ENCODE measurements at places on chromosomes 3 and 15.

DNA sequence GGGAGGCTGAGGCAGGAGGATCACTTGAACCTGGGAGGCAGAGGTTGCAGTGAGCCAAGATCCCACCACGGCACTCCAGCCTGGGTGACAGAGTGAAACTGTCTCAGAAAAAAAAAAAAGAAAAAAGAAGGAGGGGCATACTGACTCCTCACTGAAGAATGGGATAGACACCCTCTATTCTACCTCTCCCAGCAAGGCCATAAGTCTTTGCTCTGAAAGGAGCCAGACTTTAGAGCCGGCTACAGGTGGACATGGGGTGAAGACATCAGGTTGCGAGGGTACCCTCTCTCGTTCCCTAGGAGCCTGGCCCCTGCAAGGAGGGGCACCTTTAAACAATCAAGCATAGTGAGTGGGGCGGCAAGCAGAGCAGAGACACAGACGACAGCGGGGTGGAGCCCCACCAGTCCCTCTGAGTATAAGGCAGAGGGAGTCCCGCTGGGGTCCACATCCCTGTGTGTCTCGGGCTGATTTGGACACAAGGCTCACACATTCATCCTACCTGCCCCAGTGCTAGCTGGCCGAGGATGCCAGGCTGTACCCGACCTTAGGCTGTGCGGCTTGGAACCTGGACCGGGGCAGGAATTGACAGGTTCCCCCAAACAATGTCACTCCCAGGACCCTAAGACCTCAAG, 1.1 kb downstream of the GRAMD2A start:
- DNase-seq: no peak

GRCh38 chr3:28502397-28502937, 153.8 kb upstream of the AZI2 start:
- peak; percentile 5 for DNase-seq

DNA sequence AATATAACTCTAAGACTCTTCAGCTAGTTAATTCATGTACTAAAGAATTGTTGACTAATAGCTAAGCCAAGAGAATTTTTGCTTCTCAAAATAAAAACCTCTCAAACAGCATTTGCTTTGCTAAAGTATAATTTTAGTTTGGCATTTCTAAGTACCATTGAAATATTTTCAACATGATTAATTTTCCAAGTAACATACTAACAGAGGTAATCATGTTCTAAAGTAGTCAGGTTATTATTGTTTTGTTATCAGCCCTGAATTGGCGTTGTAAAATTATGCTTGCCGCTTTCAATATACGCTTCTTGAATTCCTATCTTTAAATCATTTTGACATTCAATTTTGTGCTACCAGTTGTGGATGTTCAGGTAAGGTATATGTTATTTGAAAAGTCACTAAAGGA, 134.3 kb downstream of the CNTN6 start:
- no peak for DNase-seq

GRCh38 chr15:45543051-45543450, 20.5 kb upstream of the SLC30A4 start:
- DNase-seq: no peak

DNA sequence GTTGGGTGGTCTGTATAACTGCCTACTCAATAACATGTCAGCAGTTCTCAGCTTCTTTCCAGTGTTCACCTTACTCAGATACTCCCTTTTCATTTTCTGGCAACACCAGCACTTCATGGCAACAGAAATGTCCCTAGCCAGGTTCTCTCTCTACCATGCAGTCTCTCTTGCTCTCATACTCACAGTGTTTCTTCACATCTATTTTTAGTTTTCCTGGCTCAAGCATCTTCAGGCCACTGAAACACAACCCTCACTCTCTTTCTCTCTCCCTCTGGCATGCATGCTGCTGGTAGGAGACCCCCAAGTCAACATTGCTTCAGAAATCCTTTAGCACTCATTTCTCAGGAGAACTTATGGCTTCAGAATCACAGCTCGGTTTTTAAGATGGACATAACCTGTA, at the start of gene CAPN3:
Gene CAPN3, plus strand, starts transcription at position 253 of the 400 bp plus-strand sequence. CDS start 305 bp downstream, outside the sequence.
- DNase-seq: no peak

GRCh38 chr3:22045882-22046281, 294.9 kb upstream of the ZNF385D start:
- DNase-seq: no peak

DNA sequence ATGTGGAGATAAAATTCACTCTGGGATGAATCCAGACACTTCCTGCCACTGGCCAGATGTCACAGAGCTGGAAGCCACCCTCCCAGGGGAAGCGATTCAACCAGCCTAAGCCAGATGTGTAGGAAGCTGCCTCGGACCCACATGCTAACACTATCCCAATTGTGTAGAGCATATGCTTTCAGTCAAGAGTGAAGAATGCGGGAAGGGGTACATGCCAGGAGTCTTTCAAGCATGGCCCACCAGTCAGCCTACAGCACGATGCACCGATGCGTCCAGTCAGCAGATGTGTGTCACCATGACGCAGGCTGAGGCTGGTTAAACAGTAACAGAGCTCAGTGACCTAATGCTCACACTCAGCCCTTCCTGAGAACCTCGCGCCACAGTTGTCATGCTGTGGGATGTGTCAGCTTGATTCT, 38.8 kb upstream of the BNC1 start:
- peak; percentile 29 for DNase-seq

- no peak for DNase-seq
Measured at GRCh38 chr3:144948711-144949110, 977.1 kb downstream of the DIPK2A start.

GRCh38 chr3:31918179-31919150, 62.6 kb downstream of the OSBPL10 start:
- DNase-seq: no peak

DNA sequence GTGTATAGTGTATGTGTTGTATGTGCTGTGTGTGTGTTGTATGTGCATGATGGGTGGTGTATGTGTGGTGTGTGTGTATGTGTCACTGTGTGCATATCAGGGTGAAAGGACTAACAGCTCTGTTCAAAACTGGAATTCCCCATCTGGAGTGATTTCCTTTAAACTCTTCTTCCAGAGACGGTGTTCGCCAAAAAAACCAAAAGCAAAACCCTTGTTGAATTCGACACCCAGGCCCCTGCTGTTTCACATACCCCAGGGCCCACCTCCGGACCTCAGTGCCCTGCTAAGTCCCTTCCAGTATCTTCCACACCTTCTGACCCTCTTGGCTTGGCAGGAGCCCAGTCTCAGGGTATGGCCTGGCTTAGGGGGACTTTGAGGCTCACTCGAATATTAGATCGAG, 44.9 kb upstream of the SEC13 start:
- DNase-seq: no peak

- DNase-seq: no peak
Measured at GRCh38 chr15:62021991-62022600, 38.2 kb downstream of the VPS13C start.

DNA sequence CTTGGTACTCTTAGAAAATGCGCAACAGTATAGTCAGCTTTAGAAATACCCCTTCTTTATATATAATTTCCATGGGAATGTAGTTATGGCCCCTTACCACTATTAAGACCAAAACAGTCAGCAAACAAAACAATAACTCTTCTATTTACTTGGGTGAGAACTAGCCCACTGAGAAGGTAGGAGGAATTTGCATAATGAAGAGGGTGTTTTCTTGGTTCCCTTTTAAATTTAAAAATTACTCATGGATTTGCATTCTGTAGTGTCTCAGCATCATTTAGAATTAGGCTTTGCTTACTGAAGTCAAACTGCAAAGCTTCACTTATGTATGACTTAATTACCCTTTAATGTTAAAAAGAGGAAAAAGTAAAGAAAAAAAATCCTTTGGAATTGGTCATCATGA, 350.8 kb downstream of the PTPRG start:
- no peak for DNase-seq

- no peak for DNase-seq
Measured at GRCh38 chr3:72012363-72012762, 227.4 kb upstream of the PROK2 start.

- DNase-seq: no peak
Measured at GRCh38 chr3:32945136-32945535, 6.3 kb upstream of the CCR4 start.

GRCh38 chr3:71949442-71949841, 164.5 kb upstream of the PROK2 start:
- peak; percentile 45 for DNase-seq

DNA sequence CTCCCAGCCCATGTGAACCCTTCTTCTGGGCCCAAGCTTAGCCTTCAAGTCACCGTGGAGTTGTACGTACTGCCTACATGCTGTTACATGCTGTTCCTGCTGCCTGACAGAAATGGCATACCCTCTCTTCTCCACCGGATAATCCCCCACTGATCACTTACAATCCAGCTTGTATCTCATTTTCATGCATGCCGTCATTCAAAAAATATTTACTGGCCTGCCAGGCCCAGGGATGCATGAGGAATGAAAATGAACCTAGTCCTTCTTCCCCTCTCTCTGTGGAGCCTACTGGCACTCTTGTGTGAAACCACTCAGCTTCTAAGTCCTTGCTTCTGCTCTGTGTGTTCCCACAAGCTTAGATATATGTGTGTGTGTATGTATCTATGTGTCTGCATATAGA, 60.6 kb downstream of the WNT5A start:
- DNase-seq: no peak

GRCh38 chr15:73629798-73630429, 3.3 kb downstream of the NPTN start:
- no peak for DNase-seq

DNA sequence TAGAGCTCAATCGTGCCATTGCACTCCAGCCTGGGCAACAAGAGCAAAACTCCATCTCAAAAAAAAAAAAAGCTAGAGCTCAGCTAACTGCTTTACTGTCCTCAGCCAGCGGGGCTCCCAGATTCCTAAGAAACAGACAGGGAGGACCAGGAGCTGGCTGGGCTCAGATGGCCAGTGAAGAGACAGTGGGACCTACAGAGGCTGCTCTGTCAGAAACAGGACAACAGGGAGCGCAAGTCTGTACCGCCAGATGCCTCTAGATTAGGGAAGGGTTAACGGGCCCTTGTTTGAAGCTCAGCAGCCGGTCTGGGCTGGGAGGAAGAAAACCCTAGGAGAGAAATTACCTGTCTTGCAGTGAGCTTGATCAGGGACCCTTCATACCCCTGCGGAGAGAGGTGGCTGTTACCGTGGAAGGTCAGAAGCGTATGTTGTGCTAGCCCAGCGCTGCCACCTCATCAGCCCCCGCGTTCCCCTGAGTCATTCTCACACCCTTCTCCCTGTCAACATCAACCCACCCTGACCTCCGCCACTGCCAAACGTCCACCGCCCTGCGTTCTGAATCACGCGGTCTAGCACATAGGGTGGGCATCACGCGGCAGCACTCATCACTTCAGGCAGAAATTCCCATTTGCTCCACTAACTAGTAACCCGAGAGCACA, 25.3 kb downstream of the RBPMS2 start:
- no peak for DNase-seq

GRCh38 chr3:17738921-17739320, 3.5 kb downstream of the TBC1D5 start:
- DNase-seq: no peak

DNA sequence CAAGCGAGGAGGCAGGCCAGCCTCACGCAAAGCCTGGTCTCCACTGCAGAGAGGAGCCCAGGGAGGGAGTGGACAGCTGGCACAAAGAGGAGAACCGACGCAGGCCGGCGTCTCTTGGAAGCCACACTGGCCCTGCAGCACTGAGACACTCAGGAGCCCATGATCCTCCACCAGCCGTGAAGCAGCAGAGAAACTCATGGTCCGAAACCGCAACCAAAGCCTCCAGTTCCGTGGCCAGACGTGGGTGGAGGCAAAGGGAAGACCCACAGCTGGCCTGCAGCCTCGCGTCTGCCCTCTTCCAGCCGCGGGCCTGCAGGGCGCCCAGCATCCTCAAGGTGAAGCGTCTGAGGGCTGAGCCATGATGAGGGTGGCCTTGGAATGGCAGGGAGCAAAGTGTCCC, 62.2 kb upstream of the SEC61A1 start:
- no peak for DNase-seq

GRCh38 chr15:52518487-52519371, 10.0 kb downstream of the MYO5A start:
- DNase-seq: no peak

DNA sequence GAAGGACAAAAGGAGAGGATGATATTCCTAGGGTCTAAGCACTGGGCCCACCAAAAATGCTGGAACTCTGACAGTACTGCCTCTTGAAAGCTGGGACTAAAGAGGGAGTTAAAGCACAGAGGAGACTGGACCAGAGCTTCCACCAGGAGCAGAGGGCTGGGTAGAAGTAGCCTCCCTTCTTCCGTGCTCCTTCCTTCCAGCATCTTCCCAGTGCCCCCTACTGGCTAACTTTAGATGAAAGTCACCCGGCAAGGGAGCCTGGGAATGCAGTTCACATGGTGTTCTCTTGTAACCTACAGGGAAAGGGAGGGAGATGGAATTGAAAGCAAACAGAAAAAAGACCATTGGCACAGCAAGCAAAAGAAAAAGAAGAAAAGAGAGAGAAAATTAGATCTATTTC, 106.1 kb upstream of the COL8A1 start:
- DNase-seq: peak; percentile 86

GRCh38 chr3:153069598-153070510, 92.2 kb upstream of the RAP2B start:
- peak; percentile 35 for DNase-seq

- DNase-seq: no peak
Measured at GRCh38 chr3:171372694-171373093, 87.5 kb downstream of the TNIK start.

GRCh38 chr3:140091143-140091542, 156.2 kb downstream of the CLSTN2 start:
- DNase-seq: peak; percentile 99

GRCh38 chr15:93986400-93986984, 244.9 kb upstream of the MCTP2 start:
- no peak for DNase-seq

- DNase-seq: no peak
Measured at GRCh38 chr15:90131848-90132247, 29.6 kb upstream of the IDH2 start.

DNA sequence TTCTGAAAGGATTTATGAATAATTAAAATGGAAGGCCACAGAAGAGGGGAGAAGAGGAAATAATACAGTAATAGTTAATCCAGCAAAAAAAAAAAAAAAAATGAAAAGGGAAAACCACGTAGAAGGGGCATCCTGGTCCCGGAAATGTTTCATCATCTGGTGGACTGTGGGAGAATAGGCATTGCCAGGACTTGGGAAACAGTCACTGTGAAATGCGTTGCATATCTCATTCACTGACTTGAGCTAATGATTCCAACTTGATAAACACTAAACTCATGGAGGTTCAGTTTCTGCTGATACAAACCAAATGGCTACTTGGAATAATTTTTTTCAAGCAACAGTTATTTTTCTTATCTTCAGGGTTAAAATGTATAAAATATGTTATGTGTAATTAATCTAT, 3.2 kb downstream of the XCR1 start:
- DNase-seq: no peak

- DNase-seq: no peak
Measured at GRCh38 chr3:194399166-194399565, at the start of gene GP5. Gene GP5, minus strand, starts transcription at chr3:194399266. Its CDS starts 984 bp downstream, at chr3:194398282.

- peak; percentile 58 for DNase-seq
Measured at GRCh38 chr3:114319453-114319852, 25.6 kb downstream of the TIGIT start.

- no peak for DNase-seq
Measured at GRCh38 chr3:172080503-172080902, 41.1 kb downstream of the FNDC3B start.

- DNase-seq: no peak
Measured at GRCh38 chr3:149564079-149564478, 89.6 kb downstream of the TM4SF4 start.

Data from H4 (cell line).